ENCODE measurements at places on chromosomes 4 and X.

- no peak for DNase-seq
Observed at GRCh38 chrX:47446431-47446830, 36.6 kb downstream of the ZNF41 start.

DNA sequence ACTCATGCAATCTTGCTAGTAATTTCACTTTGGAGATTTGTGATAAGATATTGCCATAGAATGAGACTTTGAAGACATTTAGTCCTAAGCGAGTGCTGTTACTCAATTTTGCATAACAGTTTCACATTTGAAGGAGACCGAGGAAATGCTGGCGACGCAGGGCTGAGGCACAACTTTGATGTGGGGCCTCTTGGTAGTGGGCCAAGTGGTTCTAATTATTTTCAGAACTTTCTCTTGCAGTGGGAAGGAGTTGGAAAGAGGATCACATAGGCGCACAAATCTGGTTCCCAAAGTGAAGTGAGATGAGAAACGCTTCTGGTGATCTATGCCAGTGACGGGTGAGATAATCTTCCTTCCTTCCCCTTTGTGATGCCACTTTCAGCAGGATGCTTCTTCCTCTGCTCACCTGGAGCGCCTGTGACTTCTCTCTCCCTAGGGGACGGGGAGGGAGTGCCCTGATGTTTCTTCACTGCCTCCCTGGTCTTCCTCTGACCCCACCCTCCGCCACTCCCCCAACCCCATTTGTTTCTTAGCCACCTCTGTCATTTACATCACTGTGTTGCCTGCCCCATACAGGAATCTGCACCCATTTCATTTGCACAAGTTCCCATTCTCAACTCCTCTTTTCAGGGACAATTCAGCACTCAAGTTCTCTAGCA lies 138.9 kb upstream of the MID1 start:
- no peak for DNase-seq

GRCh38 chr4:168475745-168476144 lies 4.5 kb downstream of the DDX60L start:
- no peak for DNase-seq

DNA sequence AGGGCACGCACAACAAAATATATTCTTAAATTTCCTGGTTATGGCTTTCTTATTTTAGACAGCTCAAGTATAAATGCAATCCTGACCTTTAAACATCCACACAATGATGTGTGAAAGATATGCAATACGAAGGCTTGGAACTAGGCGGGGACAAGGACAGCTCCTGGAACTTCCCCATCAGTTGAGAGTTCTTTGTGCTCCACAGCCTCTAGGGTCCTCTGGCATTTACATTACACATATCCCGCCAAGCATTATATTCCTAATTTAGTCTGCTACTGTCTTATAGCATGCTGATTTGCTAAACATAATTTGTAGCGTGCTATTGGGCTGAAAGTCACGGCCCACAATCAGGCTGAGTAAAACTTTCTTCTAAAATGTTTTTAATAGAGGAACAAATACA lies 74.4 kb downstream of the FTHL17 start:
- no peak for DNase-seq

GRCh38 chr4:188295899-188296298 lies 156.7 kb downstream of the TRIML1 start:
- no peak for DNase-seq

DNA sequence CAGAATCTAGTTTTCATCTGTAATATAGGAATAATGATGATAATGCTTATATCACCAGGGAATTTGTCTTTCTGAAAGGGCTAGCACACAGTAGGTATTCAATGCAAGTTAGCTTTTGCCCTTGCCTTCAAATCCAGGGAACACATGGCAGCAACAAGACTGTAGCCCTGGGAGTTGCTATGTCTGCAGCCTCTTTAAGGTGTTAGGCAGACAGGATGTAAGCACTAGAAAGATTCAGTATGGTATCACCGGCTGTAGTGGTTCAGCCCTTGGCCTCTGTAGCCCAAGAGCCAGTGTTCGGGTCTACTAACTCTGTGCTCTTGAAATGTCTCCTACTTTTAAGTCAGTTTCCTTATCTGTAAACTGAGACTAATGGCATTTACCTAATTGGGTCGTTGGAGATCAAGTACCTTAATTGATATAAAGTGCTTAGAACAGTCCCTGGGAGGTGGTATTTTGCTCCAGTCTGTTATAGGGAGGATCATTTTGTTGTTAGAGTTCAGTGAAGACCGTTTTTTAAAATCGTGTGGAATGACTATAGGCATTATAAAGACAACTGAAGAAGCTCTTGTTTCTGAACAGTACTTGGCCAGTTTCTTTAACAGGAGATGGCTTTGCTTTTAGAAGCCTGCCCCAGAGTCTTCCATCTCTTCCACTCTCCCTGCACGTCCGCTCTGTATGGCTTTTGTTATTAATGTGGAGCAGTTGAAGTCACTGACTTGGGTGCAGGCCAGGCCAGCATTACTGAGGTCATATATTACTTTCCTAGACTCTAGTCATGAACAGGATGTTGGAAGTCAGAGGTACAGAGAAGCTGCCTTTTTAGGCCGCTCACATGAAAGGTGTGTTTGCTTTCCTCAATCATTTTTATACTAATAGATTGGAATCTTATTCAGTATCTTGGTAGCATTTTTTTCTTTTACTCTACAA lies 44.8 kb downstream of the GAB1 start:
- DNase-seq, result no peak

- no peak for DNase-seq
Observed at GRCh38 chr4:2402048-2402842, 16.2 kb downstream of the ZFYVE28 start.

GRCh38 chrX:15679246-15679645 lies 14.6 kb upstream of the CLTRN start:
- no peak for DNase-seq

Data from activated CD8-positive, alpha-beta memory T cell treated with anti-CD3 and anti-CD28 coated beads for 24 hours (primary cell).